Pulmonary artery endothelial cell (primary cell): ENCODE measurements at places on chromosomes 4 and X. TPM values are rescaled to one million over a fixed set of nuclear protein-coding genes. Genes with fewer than 3 reads are reported as not detected.

DNA sequence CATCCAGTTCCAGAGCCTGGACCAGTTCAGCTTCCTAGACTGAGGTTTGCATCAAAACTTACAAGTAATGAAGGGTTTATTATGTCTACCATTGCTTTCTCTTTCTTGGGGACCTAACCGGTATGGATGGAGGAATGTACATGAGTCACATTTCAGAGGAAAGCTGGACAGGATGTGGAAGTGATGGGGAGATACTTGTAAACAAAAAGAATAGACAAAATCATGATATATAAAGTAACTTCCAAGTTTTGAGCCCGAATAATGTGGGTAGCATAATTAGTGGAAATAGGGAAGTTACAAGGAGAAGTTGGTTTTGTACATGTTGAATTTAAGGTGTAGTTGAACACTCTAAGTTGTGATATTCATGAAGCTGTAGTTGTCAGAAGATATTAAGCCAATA, 15.0 kb downstream of the FNIP2 start:
- peak; percentile 26 for DNase-seq

GRCh38 chr4:63700569-63700968, 708.7 kb downstream of the TECRL start:
- no peak for DNase-seq

DNA sequence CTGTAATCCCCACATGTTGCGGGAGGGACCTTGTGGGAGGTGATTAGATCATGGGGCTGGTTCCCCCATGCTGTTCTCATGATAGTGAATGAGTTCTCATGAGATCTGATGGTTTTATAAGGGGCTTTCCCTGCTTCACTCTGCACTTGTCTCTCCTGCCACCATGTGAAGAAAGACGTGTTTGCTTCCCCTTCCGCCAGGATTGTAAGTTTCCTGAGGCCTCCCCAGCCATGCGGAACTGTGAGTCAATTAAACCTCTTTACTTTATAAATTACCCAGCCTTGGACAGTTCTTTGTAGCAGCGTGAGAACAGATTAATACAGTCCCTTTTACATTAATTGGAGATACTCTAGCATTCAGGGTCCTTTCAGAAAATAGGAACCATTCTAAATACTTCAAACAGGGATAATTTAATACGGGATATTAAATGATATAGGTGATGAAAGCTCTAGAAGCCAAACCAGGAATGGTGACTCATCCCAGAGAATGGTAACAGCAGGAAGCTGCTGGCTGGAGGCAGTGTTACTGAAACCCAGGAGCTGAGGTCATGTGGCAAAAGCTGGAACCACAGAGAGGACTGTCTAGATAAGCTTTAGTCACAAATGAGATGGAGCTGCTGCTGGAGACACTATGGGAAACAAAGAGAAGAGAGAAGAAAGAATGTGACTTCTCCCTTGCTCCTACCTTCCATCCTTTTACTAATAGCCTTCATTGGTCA, 57.3 kb downstream of the GSTCD start:
- peak; percentile 61 for DNase-seq

The IL15 gene
- total RNA-seq = 2.0 and 2.2 TPM in 2 replicates

The TMEM47 gene
- total RNA-seq = 36.2 and 42.1 TPM in 2 replicates

The IQSEC2 gene
- 3.6 and 3.9 TPM in 2 replicates for total RNA-seq

The DNASE1L1 gene
- 107 and 134 TPM in 2 replicates for total RNA-seq
